ENCODE measurements at places on chromosomes 3 and 15. TPM values are rescaled to one million over a fixed set of nuclear protein-coding genes. Genes with fewer than 3 reads are reported as not detected.

The AAGAB gene
- 76.1 TPM for total RNA-seq

The NR2E3 gene
- not detected for total RNA-seq

The CLDN18 gene
- not detected for total RNA-seq

The TEX9 gene
- 1.8 TPM for total RNA-seq

The TAMM41 gene
- total RNA-seq, result 22.9 TPM

The BUB1B gene
- total RNA-seq, result 44.4 TPM

DNA sequence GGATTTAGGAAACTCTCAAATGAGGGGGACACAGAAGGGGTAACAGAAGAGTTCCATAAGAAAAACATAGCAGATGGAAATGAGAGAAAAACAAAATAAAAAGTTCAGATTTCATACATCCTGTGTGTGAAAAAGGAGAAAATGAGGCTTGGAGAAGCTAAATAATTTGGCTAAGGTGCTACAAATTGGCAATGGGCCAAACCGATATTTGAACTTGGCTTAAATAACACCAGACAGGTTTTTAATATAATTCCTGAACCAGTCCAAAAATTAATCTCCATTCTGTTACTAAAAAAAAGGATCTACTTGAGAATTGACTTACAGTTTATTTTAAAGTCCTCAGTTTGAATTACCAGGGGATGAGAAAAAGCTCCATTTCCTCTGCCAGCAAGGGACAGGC, 342.9 kb upstream of the DPH6 start:
- no peak overlapping the region for H3K4me3 ChIP-seq
- DNase-seq, result no peak
- no peaks in the 10 kb centered on the region for H3K27me3 ChIP-seq
- H3K27ac ChIP-seq, result no peak overlapping the region

DNA sequence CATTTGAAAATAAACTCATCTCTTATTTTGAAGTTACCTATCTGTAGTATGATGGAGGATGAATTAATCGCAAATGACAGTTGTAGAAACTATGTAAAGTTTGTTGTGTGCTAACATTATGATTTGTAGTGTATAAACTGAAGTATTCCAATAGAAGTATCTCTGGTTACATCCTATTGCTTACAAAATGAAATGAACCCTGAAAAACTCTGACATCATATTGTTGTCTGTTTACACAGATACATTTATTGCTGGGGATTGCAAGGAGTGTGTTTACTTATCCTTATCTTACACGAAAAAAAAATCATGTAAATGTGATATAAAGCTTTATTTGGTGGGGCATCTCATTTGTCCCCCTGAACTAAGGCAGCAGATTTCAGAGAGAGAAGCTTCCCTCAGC, 2.6 kb upstream of the ABHD10 start:
- peaks cover 20% of the 10 kb centered on the region for H3K4me1 ChIP-seq
- H3K4me3 ChIP-seq, result no peak overlapping the region
- H3K27ac ChIP-seq, result no peak overlapping the region
- no peaks in the 10 kb centered on the region for H3K36me3 ChIP-seq
- no peak for DNase-seq

DNA sequence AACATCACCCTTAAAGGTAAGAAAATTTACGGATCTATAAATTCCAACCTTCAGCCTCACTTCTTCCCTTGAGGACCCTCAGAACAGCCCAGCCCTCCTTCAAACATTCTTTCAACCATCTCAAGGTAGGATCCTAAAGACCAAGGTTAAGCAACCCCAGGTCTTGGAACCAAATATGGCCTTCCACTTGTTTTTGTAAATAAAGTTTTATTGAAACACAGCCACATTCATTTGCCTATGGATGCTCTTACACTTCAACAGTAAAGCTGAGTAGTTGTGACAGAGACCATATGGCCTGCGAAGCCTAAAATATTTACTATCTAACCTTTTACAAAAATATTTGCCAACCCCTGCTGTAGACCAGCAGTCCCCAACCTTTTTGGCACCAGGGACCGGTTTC, 70.4 kb upstream of the NTRK3 start:
- H3K27me3 ChIP-seq, result peaks cover 2% of the 10 kb centered on the region
- no peak overlapping the region for H3K27ac ChIP-seq
- no peak for DNase-seq
- no peaks in the 10 kb centered on the region for H3K36me3 ChIP-seq
- no peak overlapping the region for H3K4me3 ChIP-seq
- no peaks in the 10 kb centered on the region for H3K4me1 ChIP-seq

- peaks cover 32% of the 10 kb centered on the region for H3K4me1 ChIP-seq
- H3K36me3 ChIP-seq, result no peaks in the 10 kb centered on the region
- no peak for DNase-seq
- H3K4me3 ChIP-seq, result peak overlapping the region; percentile 16
Measured at GRCh38 chr3:194133661-194134230, 2.2 kb upstream of the HES1 start.

DNA sequence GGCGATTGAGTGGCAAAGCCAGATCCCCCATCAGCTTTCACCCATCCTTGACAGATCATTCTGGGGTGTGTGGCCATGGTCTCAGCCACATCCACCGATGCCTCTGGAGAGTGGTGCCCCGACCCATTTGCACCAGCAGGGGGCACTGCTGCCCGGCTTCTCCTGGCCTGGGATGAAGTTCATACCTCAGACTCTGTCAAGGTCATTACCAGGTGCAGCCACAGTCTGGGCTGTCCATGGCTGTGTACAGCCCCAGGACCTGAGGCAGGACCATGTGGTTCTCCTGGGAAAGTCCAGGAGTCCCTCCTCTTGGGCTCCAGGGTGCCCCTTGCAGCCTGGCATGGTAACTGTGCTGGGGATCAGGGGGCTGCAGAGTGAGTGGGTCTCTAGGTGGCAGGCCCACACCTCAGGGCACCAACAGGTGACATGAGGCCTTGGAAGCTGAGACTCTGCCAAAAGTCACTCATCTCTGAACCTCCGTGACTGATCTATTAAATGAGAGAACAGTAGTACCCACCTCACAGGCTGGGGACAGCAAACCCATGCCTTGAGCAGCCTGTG, 67.2 kb downstream of the CACNA2D2 start:
- H3K4me3 ChIP-seq, result no peak overlapping the region
- H3K4me1 ChIP-seq, result peaks cover 8% of the 10 kb centered on the region
- H3K27ac ChIP-seq, result no peak overlapping the region
- no peaks in the 10 kb centered on the region for H3K27me3 ChIP-seq
- H3K36me3 ChIP-seq, result no peaks in the 10 kb centered on the region

DNA sequence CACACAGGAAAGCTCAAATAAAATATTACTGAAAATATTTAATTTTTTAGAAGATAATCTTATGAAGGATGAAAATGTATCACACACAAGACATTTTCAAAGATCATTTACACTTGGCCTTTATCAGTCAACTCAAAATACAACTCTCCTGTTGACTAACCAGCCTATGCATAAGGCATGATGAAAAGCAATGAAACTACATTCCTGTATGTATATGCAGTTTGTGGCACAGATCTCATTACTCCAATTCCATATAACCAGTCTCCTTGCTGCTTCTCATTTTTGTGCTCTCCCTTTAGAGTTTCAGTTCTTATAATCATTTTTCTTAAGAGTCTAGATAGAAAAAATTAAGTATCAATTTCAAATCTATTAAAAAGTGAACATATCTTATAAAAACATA, 25.8 kb downstream of the AQR start:
- no peak overlapping the region for H3K27ac ChIP-seq
- no peak overlapping the region for H3K4me3 ChIP-seq
- H3K36me3 ChIP-seq, result peaks cover 23% of the 10 kb centered on the region
- H3K4me1 ChIP-seq, result no peaks in the 10 kb centered on the region

GRCh38 chr3:140922634-140923033, 19.0 kb upstream of the SLC25A36 start:
- H3K4me3 ChIP-seq, result no peak overlapping the region
- H3K4me1 ChIP-seq, result no peaks in the 10 kb centered on the region

GRCh38 chr15:74827614-74828013, 1.2 kb downstream of the CPLX3 start:
- peaks cover 15% of the 10 kb centered on the region for H3K27me3 ChIP-seq
- no peak overlapping the region for H3K4me3 ChIP-seq
- no peak for DNase-seq
- no peaks in the 10 kb centered on the region for H3K36me3 ChIP-seq
- no peaks in the 10 kb centered on the region for H3K4me1 ChIP-seq

DNA sequence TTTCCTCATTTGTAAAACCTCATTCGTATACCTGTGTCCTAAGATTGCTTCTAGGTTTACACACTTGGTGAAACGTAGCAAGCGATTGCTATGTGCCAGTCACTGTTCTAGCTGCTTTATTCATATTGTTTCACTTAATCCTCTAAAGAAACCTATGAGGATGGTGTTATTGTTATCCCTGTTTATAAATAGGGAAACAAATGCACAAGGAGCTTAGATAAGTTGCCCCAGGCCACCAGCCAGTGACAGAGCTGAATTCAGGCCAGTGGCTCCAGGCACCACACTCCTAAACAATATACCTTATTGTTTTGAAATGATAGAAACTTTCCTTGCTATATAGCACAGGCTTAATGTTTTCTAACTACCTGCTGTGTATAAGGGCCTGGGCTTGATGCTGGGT, 44.0 kb downstream of the LPP start:
- no peak for DNase-seq
- H3K4me1 ChIP-seq, result no peaks in the 10 kb centered on the region
- H3K27ac ChIP-seq, result no peak overlapping the region
- no peak overlapping the region for H3K4me3 ChIP-seq
- H3K36me3 ChIP-seq, result no peaks in the 10 kb centered on the region

DNA sequence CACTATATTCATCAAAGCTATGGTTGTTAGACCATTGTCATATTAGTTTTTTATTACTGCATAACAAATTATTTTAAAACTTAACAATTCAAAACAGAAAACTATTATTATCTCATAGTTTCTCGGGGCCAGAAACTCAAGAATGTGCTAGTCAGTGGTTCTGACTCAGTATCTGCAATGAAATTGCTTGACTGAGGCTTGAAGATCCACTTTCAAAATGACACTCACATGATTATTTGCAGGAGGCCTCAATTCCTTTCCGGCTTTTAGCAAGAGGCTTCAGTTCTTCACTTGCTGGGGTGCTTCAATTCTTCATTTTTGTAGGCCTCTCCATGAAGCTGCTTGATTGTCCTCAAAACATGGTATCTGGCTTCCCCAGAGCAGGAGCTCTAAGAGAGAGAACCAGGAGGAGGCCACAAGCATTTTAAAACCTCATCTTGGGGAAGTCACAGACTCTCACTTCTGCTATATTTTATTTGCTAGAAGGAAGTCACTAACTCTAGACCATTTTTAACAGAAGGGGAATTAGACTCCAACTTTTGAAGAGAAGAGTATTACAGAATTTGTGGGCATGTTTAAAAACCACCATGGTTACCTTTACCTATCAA, 383.7 kb downstream of the MFSD1 start:
- no peak for DNase-seq
- no peak overlapping the region for H3K4me3 ChIP-seq
- no peaks in the 10 kb centered on the region for H3K27me3 ChIP-seq
- H3K4me1 ChIP-seq, result no peaks in the 10 kb centered on the region

DNA sequence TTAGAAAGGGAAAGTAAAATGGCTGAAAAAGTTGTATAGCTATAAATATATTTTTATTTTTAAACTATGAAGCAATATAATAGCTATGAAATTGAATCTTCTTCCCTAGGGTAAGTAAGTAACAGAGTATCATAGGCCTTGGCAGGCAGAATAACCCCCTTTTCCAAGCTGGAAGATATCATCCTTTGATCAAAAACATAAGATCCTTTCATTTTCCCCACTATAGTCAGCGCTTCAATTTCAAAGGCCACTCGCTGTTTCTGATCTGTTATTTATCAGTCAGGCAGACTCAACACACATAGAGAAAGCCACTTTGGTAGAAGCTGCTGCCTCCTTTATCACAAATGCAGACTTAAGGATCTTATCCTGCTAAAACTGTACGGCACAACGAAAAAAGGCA, 74.0 kb upstream of the UBE2E2 start:
- H3K27me3 ChIP-seq, result no peaks in the 10 kb centered on the region
- no peaks in the 10 kb centered on the region for H3K4me1 ChIP-seq
- no peak overlapping the region for H3K27ac ChIP-seq
- no peak overlapping the region for H3K4me3 ChIP-seq
- no peak for DNase-seq

All from CD8-positive, alpha-beta memory T cell (primary cell).